ENCODE measurements at places on chromosomes 16 and 17.

DNA sequence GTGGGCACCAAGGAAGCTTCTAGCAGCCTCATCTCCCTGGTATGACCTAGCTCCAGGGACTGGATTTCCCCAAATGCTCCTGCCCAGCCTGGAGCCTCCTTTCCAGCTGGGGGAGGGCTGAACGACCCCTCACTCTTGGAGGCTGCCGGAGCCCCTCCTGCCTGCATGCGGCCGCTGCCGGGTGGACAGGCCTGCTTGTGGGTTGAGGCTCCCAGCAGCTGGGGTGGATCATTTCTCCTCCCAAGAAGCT lies 213.6 kb downstream of the SEC14L1 start:
- DNase-seq = no peak

- peak; percentile 53 for DNase-seq
Measured at GRCh38 chr17:81735264-81736102, 23.4 kb downstream of the SLC25A10 start.

GRCh38 chr17:5800131-5800530 lies 215.8 kb upstream of the NLRP1 start:
- DNase-seq = no peak

DNA sequence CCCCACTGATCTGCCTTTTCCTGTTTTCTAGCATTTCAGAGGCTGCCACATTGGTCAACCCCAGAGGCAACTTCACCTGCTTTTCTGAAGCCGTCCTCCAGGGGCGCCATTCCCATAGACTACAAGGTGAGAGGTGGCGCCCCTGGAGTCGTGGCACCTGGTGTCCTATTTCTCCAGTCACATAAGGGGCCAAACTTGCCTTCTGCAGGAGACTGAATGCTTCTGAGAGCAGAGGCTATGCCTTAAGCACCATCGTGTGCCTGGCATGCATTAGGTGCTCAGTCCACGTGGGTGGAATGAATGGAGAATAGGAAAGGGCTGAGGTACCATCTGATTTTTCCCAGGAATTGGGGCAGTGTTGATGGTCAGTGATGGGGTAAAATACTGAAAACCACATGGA lies 164.8 kb downstream of the HAPSTR1 start:
- DNase-seq = peak; percentile 13

GRCh38 chr16:53901408-53901807 lies 197.5 kb downstream of the FTO start:
- DNase-seq = no peak

- peak; percentile 78 for DNase-seq
Measured at GRCh38 chr17:40362696-40363110, 1.8 kb downstream of the GJD3 start.

GRCh38 chr17:68511254-68511670 lies 968 bp upstream of the PRKAR1A start:
- no peak for DNase-seq

GRCh38 chr17:72723711-72724110 lies 368.8 kb downstream of the SLC39A11 start:
- DNase-seq = no peak

- no peak for DNase-seq
Measured at GRCh38 chr17:76633628-76634328, 9.8 kb downstream of the ST6GALNAC1 start.

- DNase-seq = no peak
Measured at GRCh38 chr17:74145756-74146155, 57.7 kb upstream of the RPL38 start.

GRCh38 chr17:38961413-38961812 lies 5.8 kb downstream of the FBXO47 start:
- DNase-seq = no peak

GRCh38 chr17:59361916-59362810 lies 30.7 kb downstream of the YPEL2 start:
- peak; percentile 38 for DNase-seq

DNA sequence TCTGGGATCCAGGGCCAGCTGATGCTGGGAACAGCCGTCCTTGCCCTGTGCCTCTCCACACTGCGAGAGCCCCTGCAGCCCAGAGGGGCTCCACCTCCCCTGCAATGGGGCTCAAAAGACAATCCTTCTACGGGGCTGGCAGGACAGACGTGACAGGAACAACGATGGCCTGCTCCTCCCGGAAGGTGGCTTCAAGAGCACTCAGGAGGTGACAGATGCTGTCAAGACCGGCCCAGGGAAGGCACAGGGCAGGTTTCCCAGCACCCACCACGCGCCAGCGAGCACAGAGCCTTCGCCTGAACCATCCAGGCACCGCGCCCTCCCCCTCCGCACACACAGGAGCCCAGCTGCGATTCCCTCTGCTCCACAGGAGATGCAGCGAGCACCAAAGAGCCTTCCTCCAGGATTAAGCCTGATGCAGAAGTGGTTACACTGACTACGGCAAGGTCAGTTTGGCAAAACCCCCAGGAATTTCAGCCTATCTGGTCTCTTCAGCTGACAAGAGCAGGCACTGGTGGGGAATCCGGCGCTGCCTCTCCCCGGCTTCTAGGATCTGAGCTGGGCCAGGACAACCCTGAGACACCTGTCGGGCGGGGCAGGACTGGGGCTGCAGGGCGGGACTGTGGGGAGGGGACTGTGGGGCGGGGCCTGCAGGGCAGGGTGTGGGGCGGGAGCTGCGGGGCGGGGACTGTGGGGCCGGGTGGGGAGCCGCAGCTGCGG lies 103.4 kb downstream of the ZNF778 start:
- peak; percentile 78 for DNase-seq

DNA sequence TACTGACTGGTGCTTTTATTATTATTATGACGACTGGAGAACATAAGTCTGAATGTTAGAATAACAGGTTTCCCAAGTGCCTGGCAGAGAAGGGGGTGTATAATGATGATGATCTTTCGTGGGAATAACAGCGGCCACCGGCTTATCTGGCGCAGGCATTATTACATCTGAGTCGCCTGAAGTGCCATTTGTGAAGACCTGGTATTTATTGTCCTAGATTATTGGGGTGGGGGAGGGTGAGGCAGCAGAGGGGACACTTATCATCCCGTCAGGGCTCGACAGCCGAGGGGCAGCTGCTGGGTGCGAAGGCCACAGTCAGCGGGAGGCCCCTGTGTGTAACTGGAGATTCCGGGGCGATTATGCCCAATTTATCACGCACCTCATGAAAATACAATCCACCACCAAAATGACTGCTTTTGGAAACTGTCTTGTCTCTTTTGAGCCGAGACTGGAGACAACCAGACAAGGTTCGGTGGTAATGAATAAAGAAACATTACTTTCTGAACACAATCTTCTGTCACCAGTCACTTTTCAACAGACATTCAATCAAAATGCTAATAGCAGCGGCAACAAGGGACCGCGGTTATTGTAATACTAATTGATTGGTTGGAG lies 199.3 kb downstream of the CCDC182 start:
- DNase-seq = peak; percentile 90

DNA sequence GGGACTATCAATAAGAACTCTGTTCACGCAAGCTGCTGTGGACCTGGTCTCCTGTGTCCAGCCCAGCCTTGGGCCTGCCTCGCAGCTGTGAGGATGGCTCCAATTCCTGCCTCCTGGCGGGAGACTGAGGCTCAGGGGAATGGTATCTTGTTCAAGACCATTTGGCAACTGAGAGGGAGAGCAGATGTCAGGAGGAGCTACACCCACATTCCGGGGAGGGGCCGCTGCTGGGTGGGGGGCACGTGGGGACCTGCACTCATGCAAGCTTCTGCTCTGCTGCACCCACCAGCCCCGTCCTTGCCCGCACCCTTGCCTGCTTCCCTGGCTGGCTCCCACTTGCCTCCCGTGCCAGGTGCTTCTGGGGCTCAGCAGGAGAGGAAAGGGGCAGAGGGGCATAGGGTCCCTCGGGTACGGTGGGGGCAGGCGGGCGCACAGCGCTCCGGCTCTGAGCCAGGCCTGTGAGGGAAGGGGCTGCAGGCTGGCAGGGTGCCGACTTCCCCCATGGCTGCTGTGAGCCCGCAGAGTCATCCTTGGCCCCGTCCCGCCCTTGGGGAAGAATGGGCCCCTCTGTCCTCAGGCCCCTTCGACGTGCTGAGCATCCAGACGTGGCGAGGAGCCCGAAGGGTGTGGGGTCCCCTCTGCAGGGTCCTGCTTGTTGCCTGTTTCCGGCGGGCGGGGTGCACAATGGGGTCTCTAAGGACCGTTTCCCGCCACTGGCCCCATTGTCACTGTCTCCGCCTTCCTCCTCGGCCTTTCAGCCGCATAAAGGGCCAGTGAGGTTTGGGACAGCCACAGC lies 2.7 kb downstream of the METRN start:
- no peak for DNase-seq

- peak; percentile 7 for DNase-seq
Measured at GRCh38 chr17:65794572-65794971, 233.1 kb upstream of the AXIN2 start.

- no peak for DNase-seq
Measured at GRCh38 chr17:22202702-22203101, 510.4 kb downstream of the KCNJ18 start.

- no peak for DNase-seq
Measured at GRCh38 chr16:25494292-25494691, 197.5 kb upstream of the HS3ST4 start.

GRCh38 chr17:6610011-6610410 lies 30.5 kb downstream of the KIAA0753 start:
- no peak for DNase-seq

DNA sequence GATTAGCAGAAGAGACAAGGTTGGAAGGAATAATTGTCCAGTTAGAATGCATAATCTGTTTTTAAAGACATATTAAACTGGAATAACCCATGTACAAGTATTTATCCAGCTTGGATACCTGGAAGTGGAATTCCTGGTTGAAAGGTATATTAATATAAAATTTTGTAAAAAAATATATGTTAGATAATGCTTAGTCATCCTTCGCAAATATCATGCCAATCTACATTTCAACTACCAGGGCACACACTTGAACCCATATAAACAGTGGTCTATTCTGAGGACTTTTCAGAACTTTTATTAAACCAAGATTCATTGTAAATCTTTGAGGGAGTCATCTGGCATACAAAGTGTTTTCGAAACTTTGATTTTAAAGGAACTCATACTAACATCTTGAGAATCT lies 269.1 kb upstream of the HSBP1 start:
- no peak for DNase-seq

GRCh38 chr17:27553019-27553511 lies 77.9 kb upstream of the LGALS9 start:
- no peak for DNase-seq

GRCh38 chr17:58621174-58621573 lies 70.7 kb downstream of the TEX14 start:
- DNase-seq = no peak

DNA sequence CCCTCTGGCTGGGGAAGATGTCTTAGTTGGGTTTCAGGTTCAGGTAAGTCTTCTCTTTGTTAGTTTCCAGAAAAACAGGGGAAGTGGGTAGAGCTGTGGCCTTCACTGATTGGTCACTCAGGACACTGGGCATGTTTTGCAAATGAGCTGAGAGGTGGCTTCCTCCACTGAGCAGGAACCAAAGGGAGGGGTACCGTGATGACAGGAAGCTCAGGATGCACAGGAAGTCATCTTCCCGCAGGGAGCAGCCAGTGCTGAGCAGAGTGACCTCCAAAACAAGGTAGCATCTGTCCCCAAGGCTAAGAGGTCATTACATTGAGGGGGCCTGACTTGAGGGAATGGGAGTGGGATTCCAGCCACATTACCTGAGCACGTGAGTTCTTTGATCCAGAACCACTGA lies 5.6 kb downstream of the NT5C start:
- no peak for DNase-seq

DNA sequence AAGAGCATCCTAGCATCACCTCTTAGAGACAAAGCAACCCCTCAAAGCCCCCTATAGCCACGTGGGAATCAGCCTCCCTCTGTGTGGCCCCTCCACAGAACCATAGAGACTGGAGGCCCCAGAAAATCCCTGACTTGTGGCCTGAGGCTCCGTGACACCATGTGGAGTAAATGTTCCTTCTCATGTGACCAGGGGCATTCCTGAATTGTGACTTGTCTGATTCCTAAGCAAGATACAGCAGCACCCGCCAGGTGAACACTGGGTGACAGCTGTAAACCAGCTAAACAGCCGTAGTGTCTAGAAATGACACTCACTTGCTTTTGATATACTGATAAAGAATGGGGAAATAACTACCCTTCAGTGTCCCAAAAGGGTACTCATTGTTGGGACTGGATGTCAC lies 79.0 kb downstream of the DYNLRB2 start:
- DNase-seq = no peak

- no peak for DNase-seq
Measured at GRCh38 chr17:80738987-80739730, 194.5 kb downstream of the RPTOR start.

DNA sequence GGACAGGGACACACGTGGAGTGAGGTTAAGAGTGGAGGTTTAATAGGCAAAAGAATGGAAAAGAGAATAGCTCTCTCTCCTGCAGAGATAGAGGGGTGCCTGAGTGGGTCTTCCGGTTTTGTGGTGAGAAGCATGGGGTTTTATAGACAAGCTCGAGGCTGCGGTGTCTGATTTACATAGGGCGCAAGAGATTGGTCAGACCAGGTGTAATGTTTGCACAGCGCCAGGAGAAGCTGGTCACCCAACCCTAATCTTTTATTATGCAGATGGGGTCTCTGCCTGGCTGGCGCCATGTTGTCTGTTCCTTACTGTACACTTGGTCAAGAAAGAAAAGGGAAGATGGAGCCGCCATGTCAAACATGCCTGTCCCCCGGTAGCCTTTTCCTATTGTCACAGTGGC lies 44.5 kb upstream of the MLYCD start:
- no peak for DNase-seq
